HFF-Myc (cell line): ENCODE measurements at places on chromosomes 7 and 10.

- DNase-seq: no peak
Observed at GRCh38 chr10:3533296-3533695, 251.7 kb downstream of the KLF6 start.

GRCh38 chr10:4807761-4808507 is 18.1 kb upstream of the AKR1E2 start:
- peak; percentile 52 for DNase-seq

DNA sequence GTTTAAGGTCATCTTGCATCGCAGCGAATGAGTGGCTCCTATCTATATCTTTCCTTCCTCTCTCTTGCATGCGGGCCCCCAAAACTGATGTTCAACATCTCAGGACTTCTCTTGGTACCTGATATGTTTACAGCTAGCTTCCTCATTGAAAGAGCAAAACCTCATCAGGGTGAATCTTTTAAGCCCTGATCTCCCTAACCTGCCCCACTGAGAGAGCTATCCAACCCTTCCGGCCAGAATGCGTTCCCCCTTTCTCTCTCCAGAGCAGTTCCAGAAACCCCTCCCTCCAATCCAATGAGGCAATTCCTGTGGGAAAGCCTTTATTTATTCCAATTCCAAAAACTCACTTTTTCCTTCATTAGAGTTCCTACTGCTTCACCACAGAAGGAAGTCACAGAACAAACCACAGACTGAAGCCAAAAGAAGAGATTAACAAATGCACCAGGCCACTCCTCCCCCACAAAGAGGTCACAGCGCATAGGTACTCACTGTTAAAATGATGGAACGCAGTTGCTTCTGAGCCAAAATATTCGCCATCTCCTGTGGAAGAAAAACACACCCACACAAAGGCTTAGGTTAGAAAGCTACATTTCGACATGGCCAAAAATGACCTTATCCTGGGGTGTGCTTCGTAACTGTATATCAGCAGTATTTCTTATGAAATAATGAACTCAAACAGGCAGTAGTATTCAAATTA is 232.4 kb downstream of the ELMO1 start:
- DNase-seq: no peak

GRCh38 chr7:51031216-51031615 is 248.5 kb upstream of the GRB10 start:
- DNase-seq: no peak

- no peak for DNase-seq
Observed at GRCh38 chr10:86004337-86004736, 362.3 kb downstream of the GRID1 start.

DNA sequence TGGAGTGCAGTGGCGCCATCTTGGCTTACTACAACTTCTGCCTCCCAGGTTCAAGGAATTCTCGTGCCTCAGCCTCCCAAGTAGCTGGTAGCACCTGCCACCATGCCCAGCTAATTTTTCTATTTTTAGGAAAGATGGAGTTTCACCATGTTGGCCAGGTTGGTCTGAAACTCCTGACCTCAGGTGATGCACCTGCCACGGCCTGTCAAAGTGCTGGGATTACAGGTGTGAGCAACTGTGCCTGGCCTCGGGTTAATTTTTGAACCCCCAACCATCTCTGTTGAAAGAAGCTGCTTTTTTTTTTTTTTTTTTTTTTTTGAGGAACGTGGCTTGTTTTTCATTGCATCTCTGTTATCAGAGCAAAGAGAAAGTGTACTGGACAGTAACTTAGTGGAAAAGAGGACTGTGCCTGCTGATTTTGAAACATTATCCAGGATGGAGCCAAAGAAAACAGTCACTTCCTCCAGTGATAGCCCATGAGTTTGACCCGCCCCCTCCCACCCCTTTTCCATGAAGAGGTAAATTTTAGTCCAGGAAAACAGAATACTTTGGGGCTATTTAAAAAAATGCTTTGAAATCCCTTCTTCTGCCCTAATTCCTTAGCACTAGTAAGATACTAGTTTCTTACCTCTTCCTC is 38.3 kb downstream of the WBP1L start:
- no peak for DNase-seq

DNA sequence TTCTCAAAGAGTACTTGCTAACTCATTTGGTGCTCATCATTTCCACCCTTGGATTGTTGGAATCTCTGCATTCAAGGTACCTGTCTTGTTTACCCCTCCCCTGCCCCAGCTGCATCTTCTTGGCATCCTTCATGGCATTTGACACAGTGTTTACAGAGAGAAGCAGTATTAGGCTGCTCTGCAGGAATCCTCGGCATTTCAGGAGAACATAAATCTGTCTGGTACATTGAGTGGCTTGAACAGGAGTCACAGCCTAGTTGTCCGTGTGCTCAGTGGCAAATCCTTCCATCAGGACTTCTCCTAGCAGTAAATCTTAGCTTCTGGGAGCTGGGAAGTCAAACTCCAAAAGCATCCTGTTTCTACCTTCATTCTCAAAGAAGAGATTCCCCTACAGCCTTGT is 136.8 kb upstream of the YAE1 start:
- no peak for DNase-seq
